Temporal lobe (tissue), 4 donors: ENCODE measurements at places on chromosomes 16 and 17. TPM values are rescaled to one million over a fixed set of nuclear protein-coding genes. Genes with fewer than 3 reads are reported as not detected.

NPB gene
- total RNA-seq, result 1.5 TPM

RAD51D gene
- 9.8 TPM for total RNA-seq

PIPOX gene
- total RNA-seq, result 3.0 TPM

RAB26 gene
- 4.4 TPM for total RNA-seq

ADAM11 gene
- 14.3 TPM for total RNA-seq
